ENCODE measurements at places on chromosomes 12 and 14. TPM values are rescaled to one million over a fixed set of nuclear protein-coding genes. Genes with fewer than 3 reads are reported as not detected.

- DNase-seq: no peak
Measured at GRCh38 chr14:32584079-32584478, 255.0 kb downstream of the AKAP6 start.

- DNase-seq: no peak
Measured at GRCh38 chr12:26826437-26826836, 6.6 kb downstream of the ITPR2 start.

DNA sequence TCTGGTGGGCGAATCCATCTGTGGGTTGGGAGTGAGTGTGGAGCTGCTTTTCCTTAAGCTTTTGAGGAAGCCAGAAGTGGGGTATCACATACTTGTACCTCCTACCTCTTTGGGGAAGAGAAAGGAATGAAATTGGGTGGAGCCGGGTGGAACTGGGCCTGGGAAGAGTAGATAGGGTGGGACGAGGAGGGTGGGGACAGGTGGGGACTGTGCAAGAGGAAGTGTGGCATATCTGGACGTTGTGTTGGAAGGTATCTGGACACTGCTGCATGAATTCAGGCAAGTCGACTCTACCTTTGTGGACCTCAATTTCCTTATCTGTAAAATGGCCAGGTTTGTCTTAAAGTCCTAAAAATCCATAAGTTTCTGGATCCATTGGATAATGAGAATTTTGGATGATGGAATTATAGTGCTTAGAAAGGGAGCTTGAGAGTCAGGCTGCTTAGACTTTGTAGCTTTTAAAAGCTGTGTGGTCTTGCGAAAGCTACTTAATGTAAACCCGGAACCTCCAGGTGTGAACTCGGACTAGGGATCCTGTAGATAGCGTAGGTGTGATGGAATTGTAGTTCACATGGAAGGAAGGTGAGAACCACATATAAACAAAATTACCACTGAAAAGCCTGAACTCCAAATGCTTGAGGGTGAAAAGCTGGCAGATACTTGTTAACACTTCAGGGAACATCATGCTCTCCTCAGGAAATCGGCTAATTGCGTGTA, 2.1 kb downstream of the VRTN start:
- DNase-seq: no peak

DNA sequence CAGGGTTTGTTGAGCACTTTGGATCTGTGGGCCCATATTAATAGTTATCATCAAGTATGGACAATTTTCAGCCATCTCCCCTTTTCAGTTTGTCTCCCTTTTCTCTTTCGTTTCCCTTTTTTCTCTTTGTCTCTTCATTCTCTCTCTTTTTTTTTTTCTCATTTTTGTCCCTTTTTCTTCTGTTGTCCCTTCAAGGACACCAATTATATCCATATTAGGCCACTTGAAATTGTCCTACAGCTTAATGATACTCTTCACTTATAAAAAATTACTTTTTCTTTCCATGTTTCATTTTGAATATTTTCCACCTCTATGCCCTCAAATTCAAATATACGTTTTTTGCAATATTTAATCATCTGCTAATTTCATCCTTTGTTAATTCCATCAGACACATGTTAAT, 53.3 kb downstream of the MAP4K5 start:
- no peak for DNase-seq

DNA sequence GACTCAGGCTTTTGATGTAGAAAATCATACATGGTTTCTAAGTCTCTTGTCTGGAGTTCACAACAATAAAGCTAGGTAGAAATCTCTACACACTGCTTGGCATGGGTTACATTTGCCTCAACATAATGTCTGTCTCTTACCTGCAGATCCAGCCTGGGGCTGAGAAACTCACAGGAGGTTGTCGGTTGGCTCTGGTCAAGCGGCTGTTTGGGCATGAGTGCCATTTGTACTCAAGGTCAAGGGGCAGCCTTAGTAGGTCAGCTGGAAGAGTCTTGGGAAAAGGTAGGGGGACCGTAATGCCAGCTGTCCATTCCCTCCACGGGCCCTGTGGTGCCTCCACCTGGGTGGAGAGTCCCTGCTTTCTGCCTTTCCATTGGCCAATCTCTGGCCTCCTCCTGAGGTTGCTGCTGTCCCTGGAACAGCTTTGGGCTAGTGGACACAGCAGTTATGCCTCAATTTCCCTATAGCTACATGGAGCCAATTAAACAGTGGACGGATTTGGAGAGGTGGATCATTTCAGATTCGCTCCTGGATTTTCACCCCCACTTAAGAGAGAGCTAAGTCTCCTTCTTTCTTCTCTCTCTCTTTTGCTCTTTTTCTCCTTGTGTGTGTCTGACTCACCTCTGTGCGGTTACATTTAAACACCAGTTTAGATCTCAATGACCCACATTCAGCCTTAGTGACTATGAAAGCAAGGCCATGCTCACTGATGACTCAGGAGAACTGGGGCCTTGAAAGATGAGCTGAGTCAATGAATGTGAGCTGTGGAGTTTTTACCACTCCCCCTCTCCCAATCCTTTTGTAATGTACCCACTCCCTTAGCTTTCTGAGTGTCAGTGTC, 132.8 kb upstream of the HIF1A start:
- DNase-seq: peak; percentile 100

- DNase-seq: no peak
Measured at GRCh38 chr12:15774819-15775218, 14.4 kb downstream of the EPS8 start.

DNA sequence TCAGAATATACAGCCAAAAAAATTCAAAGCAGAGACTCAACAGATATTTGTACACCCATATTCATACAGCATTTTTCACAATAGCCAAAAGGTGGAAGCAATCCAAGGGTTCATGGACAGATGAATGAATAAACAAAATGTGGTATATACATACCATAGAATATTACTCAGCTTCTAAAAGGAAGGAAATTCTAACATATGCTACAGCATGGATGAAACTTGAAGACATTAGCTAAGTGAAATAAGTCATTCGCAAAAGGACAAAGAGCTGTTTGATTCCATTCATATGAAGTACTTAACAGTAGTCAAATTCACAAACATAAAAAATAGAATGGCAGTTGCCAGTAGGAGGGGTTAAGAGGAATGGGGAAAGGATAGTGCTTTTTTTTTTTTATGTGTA, 91.8 kb upstream of the ARID2 start:
- no peak for DNase-seq

The VWF gene
- 1.5 TPM for total RNA-seq

The FERMT2 gene
- 86.3 TPM for total RNA-seq

The SUPT16H gene
- total RNA-seq: 74.8 TPM

The CD27 gene
- total RNA-seq: not detected

All from kidney epithelial cell (primary cell).